ENCODE measurements at places on chromosomes 5 and 9.

GRCh38 chr5:1294835-1295649 lies at the start of gene TERT:
TERT (minus strand) TSS chr5:1295068; CDS start chr5:1294989, 79 bp downstream.
- peak; percentile 66 for DNase-seq
- H3K36me3 ChIP-seq, result no peaks in the 10 kb centered on the region
- H3K4me3 ChIP-seq, result peak within 1 kb of the TSS; percentile 30

GRCh38 chr9:14866200-14866749 lies 44.0 kb downstream of the FREM1 start:
- no peak overlapping the region for H3K27ac ChIP-seq
- H3K4me1 ChIP-seq, result no peaks in the 10 kb centered on the region
- no peak overlapping the region for H3K4me3 ChIP-seq
- no peaks in the 10 kb centered on the region for H3K36me3 ChIP-seq

- H3K4me1 ChIP-seq, result no peaks in the 10 kb centered on the region
- H3K27me3 ChIP-seq, result no peaks in the 10 kb centered on the region
- no peak overlapping the region for H3K4me3 ChIP-seq
- no peak for DNase-seq
Observed at GRCh38 chr5:107615299-107615817, 55.4 kb downstream of the EFNA5 start.

DNA sequence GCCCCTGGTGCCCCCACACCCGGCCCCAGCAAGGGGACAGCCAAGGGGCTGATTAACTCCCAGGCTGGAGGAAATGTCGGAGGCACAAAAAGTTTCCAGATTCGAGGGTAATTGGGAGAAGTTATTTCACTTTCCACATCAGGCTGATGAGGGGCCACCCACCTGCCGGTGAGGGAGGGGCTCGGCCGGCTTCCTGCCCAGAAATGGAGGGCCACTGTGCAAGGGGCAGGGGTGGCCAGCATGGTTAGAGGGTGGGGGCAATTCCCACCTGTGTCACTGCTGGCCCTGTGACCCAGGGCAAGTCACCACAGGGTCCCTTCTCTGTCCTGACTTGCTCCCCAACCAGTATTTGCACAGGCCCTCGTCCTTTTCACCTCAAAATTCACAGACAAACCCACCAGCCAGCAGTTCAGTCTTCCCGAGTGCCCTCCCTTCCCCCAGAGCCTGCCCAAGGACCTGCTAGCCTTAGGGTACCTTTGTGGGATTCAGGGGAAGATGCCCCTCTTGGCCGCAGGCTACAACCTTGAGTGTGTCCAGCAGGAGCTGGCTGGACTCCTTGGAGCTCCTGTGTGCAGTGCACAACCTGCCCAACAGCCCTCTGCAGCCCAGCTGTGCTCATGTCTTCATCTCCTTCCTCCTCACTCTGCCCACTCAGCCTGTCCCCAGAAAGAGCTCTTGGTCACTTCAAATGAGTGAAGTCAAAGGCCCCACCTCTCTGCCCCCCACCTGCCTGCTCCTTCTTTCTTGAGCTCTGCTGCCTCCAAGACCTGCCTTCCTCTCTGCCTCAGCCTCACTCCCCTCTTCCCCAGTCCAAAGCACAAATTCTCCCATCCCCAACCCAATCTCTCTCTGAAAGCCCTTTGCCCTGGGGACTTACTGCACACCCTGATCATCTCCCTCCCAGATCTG lies 130.5 kb downstream of the BARX1 start:
- H3K27ac ChIP-seq, result no peak overlapping the region
- H3K36me3 ChIP-seq, result no peaks in the 10 kb centered on the region
- DNase-seq, result no peak

- H3K4me1 ChIP-seq, result peaks cover 14% of the 10 kb centered on the region
- no peaks in the 10 kb centered on the region for H3K27me3 ChIP-seq
- peak overlapping the region; percentile 89 for H3K27ac ChIP-seq
- H3K36me3 ChIP-seq, result no peaks in the 10 kb centered on the region
- DNase-seq, result peak; percentile 41
- peak overlapping the region; percentile 81 for H3K4me3 ChIP-seq
Observed at GRCh38 chr5:44809215-44809955, 638 bp downstream of the MRPS30 start.

GRCh38 chr5:95352691-95353090 lies 38.5 kb upstream of the FAM81B start:
- no peaks in the 10 kb centered on the region for H3K4me1 ChIP-seq
- no peak for DNase-seq
- H3K4me3 ChIP-seq, result no peak overlapping the region
- H3K36me3 ChIP-seq, result no peaks in the 10 kb centered on the region
- H3K27me3 ChIP-seq, result no peaks in the 10 kb centered on the region

- H3K27me3 ChIP-seq, result no peaks in the 10 kb centered on the region
- H3K36me3 ChIP-seq, result no peaks in the 10 kb centered on the region
- H3K4me1 ChIP-seq, result no peaks in the 10 kb centered on the region
- no peak overlapping the region for H3K4me3 ChIP-seq
- no peak for DNase-seq
Observed at GRCh38 chr9:129449066-129449465, 171.8 kb downstream of the C9orf50 start.

DNA sequence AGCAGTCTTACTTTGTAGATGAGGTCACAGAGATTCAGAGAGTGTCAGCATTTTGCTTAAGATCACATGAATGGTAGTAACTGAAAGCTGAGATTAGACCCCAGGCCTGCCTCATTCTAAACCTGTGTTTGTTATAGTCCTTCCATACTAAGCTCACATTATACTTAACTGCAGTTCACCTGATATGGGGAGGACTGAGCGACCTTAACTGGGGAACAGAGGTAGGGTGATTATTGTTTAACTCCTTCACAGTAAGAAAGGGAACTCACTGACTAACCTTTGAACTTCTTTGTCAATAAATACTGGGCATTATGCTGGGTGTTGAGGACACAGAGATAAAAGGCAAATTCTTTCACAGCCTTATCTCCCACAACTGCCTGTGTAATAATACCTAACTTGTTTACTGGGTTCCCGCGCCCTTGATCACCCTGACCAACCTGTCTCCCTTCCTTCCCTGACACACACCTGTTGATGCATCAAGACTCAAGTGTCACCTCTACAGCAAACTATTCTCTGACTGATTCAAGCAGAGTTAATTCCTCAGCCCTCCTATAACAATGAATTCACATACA lies 27.2 kb downstream of the DEPDC1B start:
- H3K36me3 ChIP-seq, result no peaks in the 10 kb centered on the region
- peaks cover 6% of the 10 kb centered on the region for H3K4me1 ChIP-seq
- H3K4me3 ChIP-seq, result no peak overlapping the region

DNA sequence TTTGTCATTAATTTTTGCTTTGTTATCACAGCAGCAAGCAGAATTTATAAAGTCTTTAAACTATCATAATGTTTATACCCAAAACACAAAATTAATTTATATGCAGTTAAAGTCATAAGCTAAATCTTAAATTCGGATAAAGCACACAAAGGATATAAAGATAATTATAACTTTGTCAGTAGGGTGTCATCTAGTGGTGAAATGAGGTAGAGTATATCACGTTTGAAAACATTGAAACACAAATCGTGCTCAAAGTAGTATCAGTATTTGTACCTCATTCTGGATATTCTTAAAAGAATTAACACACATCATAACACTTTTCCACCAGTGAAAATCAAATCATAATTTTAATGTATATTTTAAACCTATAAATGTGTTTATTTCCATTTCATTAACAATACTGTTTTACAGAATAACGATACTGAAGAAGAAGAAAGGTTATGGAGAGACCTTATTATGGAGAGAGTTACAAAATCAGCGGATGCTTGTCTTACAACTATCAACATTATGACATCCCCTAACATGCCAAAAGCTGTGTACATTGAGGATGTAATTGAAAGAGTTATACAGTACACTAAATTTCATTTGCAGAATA lies 129.5 kb downstream of the NIPBL start:
- no peaks in the 10 kb centered on the region for H3K36me3 ChIP-seq
- no peak overlapping the region for H3K27ac ChIP-seq

GRCh38 chr5:16884595-16884994 lies 51.5 kb downstream of the MYO10 start:
- H3K27me3 ChIP-seq, result no peaks in the 10 kb centered on the region
- peak overlapping the region; percentile 37 for H3K27ac ChIP-seq
- DNase-seq, result no peak
- no peaks in the 10 kb centered on the region for H3K4me1 ChIP-seq
- no peak overlapping the region for H3K4me3 ChIP-seq

- no peak overlapping the region for H3K27ac ChIP-seq
- H3K4me3 ChIP-seq, result peak overlapping the region; percentile 0
- no peaks in the 10 kb centered on the region for H3K36me3 ChIP-seq
- no peak for DNase-seq
Observed at GRCh38 chr9:37371565-37372464, 50.7 kb upstream of the GRHPR start.

DNA sequence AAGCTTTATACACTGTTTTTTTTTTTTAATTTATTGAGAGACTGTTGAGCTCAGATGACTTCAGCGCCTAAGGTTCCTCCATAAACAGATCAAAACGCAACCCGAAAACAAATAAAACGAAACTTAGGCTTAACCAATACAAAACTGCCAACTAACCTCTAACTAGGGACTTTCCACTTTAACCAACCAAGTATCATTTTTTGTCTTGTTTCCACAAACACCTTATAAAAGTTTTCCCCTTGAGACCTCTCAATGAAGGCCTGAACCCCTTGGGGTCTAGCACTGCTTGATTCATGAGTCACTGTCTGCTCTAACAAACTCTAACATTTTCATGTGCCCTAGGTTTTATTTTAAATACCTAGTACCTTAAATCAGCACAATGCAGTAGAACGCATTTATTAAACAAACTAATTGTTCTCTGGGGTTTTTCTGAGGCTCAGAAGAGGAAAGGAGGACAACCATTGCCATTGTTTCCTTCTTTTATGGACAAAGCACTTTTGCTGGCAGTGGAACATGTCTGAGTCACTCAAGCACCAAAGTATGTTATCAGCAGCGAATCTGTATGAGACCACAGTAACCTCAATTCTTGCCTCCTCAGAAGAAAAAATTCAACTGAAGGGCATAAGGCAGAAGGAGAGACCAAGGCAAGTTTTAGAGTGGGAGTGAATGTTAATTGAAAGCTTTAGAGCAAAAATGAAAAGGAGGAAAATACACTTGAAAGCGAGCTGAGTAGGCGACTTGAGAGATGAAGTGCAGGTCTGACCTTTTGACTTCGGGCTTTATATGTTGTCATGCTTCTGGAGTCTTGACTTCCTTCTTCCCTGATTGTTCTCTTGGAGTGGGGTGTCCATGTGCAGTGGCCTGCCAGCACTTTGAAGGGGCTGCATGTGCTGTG lies 97.7 kb upstream of the HCN1 start:
- no peaks in the 10 kb centered on the region for H3K4me1 ChIP-seq
- no peak overlapping the region for H3K27ac ChIP-seq

GRCh38 chr9:70472268-70473249 lies 58.1 kb upstream of the KLF9 start:
- H3K4me1 ChIP-seq, result no peaks in the 10 kb centered on the region
- H3K4me3 ChIP-seq, result no peak overlapping the region
- DNase-seq, result no peak
- H3K27me3 ChIP-seq, result no peaks in the 10 kb centered on the region
- H3K36me3 ChIP-seq, result no peaks in the 10 kb centered on the region

DNA sequence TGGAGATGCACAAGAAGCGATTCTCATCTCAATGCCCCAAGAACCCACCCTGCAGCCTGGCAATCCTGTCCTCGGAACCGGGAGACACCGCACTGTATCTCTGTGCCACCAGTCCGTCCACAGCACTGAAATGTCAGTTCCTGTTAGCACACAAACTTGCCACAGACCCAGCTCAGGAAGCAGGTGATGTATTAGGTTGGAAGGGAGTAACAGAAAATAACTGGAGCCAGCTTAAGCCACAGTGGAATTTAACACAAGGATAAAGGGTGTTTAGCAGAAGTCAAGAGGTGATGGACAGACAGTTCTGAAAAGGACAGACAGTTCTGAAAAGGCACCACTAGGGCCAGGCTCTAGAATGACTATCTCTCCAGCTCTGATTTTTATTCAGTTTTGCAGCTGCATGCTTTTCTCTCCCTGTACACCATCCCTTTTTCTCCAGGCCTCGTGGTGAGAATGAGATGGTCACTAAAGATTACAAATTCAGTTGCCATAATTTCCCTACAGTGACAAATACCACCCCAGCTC lies 114.4 kb downstream of the ANKRD18B start:
- H3K36me3 ChIP-seq, result no peaks in the 10 kb centered on the region
- no peaks in the 10 kb centered on the region for H3K4me1 ChIP-seq
- no peak for DNase-seq

- DNase-seq, result peak; percentile 97
- no peaks in the 10 kb centered on the region for H3K36me3 ChIP-seq
- H3K4me3 ChIP-seq, result peak within 1 kb of the TSS; percentile 88
- H3K4me1 ChIP-seq, result peaks cover 26% of the 10 kb centered on the region
Observed at GRCh38 chr5:157858527-157859226, at the start of gene CLINT1. CLINT1 (minus strand) TSS chr5:157859145; CDS start chr5:157858970, 175 bp downstream.

DNA sequence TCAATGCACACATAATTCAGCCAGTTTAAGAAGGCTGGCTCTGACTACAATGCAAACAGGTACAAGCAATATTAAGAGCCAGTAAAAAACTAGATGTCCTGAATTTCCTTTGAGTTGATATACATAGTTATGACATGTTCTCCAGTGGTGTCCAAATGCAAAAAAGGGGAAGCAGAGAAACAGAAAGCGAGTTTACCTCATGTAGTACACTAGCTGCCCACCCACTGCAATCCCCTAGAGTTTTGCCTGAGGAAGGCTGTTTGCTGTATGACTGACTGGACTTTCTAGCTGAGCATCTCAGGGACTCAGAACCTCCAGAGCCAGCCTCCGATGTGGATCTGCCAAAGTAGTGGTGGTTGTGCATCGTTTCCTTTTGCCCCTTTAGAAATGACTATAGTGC lies 44.8 kb upstream of the SLC1A3 start:
- no peak overlapping the region for H3K27ac ChIP-seq
- H3K36me3 ChIP-seq, result no peaks in the 10 kb centered on the region
- H3K27me3 ChIP-seq, result no peaks in the 10 kb centered on the region
- no peak overlapping the region for H3K4me3 ChIP-seq

- no peak overlapping the region for H3K27ac ChIP-seq
- H3K4me1 ChIP-seq, result no peaks in the 10 kb centered on the region
- no peak overlapping the region for H3K4me3 ChIP-seq
- H3K27me3 ChIP-seq, result no peaks in the 10 kb centered on the region
- H3K36me3 ChIP-seq, result no peaks in the 10 kb centered on the region
- DNase-seq, result no peak
Observed at GRCh38 chr5:153390569-153390968, 99.9 kb upstream of the GRIA1 start.

GRCh38 chr9:34715639-34716215 lies 5.8 kb upstream of the CCL21 start:
- no peak for DNase-seq
- H3K4me1 ChIP-seq, result no peaks in the 10 kb centered on the region
- no peaks in the 10 kb centered on the region for H3K36me3 ChIP-seq
- no peaks in the 10 kb centered on the region for H3K27me3 ChIP-seq

GRCh38 chr9:16729651-16730050 lies 140.8 kb downstream of the BNC2 start:
- no peak overlapping the region for H3K4me3 ChIP-seq
- H3K36me3 ChIP-seq, result no peaks in the 10 kb centered on the region
- H3K4me1 ChIP-seq, result no peaks in the 10 kb centered on the region

DNA sequence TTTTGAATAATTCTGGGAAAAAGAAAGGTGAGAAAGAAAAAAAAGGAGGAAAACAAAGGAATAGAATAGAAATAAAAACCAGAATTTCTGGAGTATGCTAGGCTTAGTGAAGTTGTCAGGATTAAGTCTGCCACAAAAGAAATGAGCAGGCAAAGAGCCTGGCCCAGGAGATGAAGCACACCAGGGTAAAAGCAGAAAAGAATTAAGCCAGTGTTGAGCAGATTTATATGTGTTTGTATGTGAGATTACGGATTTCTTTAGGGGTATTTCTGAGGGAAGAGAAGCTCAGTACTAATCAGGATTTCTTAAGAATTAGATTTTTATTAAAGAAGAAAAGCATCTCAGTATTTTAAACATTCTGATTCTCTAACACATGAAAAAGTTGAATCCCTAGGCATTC lies 74.5 kb downstream of the MRPS27 start:
- no peaks in the 10 kb centered on the region for H3K36me3 ChIP-seq
- no peaks in the 10 kb centered on the region for H3K4me1 ChIP-seq
- DNase-seq, result no peak
- peak overlapping the region; percentile 25 for H3K27ac ChIP-seq
